Activated T-helper 9 cell treated with anti-CD3 and anti-CD28 coated beads, Interleukin-2, amount 50 U/mL, for 16 hours (primary cell): ENCODE measurements at places on chromosomes 4 and X.

GRCh38 chr4:14916554-14917297, 85.6 kb upstream of the CPEB2 start:
- DNase-seq: no peak

DNA sequence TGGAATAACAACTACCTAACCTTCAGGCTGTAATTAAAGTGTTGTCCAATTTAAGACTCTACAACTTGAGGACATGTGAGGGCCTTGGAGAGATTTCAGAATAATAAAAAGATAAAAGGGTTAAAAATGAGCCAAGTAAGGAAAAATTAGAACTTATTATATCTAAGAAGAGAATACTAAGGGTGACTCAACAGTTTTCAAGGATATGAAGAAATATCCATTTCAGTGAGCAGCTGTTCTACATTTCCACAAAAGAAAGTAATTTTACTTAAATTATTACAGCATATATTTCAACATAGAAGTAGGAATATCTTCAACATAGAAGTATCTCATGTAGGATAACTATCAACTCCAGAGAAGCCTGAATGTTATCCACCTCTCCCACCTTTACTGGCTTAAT, 11.3 kb downstream of the SNX12 start:
- DNase-seq: no peak

GRCh38 chrX:568311-568710, 62.3 kb upstream of the SHOX start:
- no peak for DNase-seq

DNA sequence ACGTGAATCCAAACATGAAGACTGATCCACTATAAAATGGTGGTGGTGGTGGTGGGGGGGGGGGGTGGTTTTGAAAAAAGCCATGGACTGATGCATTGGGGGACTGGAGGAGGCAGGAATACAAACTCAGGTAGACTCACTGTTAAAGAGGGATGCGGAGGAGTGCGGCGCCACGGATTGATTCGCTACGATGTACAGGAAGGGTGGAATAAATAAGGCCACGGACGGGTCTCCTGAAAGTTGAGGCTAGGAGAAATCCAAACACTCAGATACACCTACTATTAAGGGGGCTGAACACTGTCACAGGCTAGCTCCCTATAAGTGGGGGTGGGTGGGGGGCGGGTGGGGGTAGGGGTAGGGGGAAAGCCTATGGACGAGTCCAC, 591 bp downstream of the ELK1 start:
- no peak for DNase-seq

DNA sequence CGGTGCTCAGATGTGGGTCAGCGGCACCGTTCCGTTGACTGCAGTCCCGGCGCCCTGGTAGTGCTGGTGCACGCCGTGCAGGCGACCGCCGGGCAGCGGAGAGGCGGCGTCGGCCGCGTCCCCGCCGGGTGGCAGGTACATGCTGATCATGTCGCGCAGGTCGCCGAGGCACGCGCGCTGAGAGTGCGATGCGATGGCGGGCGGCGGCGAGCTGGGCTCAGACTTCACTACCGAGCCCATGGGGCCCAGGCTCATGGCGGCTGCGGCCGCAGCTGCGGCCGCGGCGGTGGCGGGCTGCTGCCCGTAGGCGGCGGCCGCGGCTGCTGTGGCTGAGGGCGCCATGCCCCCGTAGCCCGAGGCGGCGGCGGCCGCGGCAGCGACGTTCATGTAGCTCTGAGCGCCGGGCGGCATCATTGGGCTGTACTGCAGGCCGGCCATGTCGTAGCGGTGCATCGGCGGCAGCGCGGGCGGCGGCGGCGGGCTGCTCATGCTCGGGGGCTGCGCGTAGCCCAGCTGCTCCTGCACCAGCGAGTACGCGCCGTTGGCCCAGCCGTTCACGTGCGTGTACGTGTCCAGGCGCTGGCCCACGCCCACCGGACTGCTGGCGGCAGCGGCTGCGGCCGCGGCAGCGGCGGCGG, 1.0 kb downstream of the SOX3 start:
- DNase-seq: no peak

DNA sequence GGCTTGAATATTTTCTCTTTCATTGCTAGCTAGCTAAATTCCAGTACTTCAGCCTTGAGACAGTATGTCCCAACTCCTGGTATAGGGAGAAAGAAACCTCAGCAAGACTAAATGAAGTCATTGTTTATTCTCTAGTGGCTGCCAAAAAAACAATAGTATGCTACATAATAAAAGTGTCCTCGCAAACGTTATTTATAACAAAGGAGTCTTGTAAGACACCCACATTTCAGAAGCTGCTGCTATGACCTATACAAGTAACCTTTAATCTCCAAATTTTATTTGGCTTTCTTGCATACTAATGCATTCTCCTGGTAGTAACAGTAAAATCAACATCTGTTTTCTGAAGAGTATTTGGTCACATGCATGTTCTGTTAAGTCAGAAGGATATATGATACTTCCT, 28.8 kb downstream of the NEK1 start:
- DNase-seq: no peak

DNA sequence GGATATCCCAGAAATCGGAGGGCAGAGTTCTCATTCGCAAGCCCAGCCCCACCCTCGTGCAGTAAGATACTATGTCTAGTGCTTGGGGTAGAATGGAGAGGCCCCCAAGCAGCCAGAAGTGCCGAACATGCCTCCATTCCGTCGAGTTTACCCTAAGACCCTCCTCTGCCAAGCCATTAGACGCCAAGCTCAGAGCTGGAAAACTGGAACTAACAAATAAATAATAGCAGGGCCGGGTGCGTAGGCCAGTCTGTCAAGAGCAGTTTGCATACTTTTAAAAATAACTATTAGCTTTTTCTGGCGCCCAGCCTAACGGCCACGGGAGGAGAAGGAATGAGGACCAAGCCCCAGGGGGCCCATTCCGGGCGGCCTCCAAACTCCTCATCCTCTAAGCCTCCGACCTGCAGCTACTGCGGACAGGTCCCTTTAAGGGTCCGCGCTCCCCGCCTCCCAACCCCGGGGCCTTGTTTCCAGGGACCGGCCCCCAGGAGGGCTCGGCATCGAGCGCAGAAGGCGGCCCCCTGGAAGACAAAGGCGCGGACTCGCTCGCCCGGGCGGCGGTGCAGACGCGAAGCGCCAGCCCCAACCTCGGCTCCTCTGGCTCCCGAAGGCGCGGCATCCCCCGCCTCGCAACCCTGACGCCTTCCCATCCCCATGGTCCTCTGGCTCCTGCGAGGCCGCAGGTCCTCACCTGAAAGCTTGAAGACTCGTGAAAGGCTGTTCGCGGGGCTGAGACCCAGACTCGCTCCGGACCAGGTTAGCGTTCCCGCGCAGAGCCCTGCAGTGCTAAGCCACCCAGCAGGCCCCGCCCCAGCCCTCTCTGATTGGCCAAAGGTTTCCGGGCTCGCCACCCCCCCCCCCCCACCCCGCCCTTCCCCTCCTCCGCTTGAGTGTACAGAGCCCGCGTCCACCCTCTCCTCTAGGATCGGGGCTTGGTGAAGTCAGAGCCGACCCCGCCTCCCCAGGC, at the start of gene TMSB15A:
Gene TMSB15A, minus strand, starts transcription at position 765 of the 967 bp plus-strand sequence.
- DNase-seq: peak; percentile 24

GRCh38 chrX:118975831-118976598, 1.6 kb downstream of the LONRF3 start:
- DNase-seq: peak; percentile 62

DNA sequence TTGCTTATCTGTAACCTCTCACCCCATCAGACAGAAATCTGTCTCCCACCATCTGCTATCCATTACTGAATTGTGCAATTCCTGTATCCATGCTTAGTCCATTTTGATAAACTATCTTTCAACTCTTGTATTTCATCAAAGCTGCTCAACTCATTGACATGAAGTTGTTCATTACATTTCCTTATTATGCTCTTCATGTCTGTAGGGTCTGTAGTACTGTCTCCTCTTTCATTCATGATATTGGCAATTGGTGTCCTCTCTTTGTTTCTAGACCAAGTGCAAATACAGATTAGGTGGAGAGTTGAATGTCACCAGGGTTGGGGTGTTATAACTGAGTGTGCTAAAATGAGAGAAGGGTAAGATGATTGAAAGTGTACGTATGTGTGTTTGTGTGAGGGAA, 69.2 kb upstream of the ADRA2C start:
- DNase-seq: no peak

GRCh38 chrX:329291-329910, 10.8 kb upstream of the GTPBP6 start:
- no peak for DNase-seq

DNA sequence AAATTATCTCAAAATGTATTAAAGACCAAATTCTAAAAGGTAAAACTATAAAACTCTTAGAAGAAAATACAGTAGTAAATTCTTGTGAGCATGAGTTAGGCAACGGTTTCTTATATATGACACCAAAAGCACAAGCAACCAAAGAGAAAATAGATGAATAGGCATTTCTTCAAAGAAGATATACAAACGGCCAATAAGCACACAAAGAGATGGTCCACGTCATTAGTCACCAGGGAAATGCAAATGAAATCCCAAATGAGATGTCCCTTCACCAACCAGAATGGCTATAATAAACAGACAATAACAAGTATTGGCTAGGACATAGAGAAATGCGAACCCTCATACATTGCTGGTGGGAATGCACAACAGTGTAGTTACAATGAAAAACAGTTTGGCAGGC, 44.6 kb downstream of the RAB33A start:
- no peak for DNase-seq

DNA sequence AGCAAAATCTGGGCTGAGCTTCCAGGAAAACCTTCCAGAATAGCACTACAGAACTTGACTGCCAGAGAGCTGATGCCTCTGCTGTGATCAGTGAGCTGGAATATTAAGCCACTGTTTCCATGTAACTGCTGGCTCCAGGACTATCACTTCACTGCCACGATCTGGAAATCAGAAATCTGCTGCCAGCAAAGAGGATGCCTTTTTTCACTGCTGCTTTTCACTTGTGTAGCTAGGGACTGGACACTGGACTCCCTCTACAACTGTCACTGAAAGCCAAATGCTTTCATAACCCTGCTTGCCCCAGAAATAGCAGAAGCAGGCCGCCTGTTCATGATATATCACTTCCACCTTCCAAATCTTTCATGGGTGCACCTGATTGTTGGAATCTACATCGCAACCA, 9.4 kb upstream of the AP1S2 start:
- no peak for DNase-seq

DNA sequence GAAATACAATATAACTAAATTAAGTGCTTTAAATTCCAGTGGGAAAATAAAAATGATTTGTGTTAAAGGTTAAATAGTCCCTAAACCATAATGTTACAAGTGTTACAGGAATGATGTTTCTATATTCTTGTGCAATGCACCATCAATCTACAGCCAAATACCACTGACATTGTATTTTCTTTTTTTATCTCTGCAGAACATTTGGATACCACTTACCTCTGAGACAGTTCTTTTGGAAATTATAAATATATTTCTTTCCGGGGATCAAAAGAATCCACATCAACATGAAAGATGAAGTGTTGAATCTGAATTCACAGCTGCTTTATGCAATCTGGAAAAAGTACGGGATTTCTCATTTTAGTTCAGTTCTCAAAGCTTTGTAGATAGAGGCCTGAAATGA, 518.3 kb upstream of the AGA start:
- DNase-seq: no peak

DNA sequence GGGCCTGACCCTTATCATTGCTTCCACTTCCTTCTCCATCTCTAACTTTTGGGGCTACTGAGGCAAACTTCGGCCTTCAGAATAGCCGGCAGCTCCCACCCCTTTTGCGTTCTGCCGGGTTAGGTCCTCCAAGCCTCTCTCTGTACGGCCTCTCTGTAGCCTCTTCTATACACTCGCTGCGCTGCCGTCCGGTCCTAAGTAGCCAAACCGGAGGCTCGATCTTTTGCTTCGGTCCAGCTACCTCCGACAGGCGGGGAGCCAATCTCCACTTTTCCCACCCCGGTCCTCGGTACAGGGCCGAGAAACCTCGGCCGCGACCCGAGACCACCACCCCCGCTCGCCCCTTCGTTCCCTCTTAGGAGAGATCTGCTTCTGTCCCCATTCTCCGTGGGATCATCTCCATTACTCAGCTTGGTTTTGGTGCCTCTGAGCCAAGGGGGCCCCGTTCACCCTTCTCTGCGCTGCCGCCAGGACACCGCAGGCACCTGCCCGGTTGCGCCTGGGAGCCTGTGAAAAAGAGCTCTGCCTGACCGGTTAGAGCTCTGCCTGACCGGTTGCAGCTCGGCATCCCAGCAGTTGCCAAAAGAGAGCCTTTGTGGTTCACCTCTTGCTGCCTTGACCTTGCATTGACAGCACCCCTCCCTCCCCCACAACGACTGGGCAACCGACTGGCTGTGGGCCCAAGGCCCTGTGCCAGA, 1.0 kb upstream of the HTR2C start:
- DNase-seq: no peak

GRCh38 chr4:154455111-154455510, 36.5 kb downstream of the DCHS2 start:
- no peak for DNase-seq

GRCh38 chr4:135371137-135371536, 1169.5 kb upstream of the PABPC4L start:
- no peak for DNase-seq

DNA sequence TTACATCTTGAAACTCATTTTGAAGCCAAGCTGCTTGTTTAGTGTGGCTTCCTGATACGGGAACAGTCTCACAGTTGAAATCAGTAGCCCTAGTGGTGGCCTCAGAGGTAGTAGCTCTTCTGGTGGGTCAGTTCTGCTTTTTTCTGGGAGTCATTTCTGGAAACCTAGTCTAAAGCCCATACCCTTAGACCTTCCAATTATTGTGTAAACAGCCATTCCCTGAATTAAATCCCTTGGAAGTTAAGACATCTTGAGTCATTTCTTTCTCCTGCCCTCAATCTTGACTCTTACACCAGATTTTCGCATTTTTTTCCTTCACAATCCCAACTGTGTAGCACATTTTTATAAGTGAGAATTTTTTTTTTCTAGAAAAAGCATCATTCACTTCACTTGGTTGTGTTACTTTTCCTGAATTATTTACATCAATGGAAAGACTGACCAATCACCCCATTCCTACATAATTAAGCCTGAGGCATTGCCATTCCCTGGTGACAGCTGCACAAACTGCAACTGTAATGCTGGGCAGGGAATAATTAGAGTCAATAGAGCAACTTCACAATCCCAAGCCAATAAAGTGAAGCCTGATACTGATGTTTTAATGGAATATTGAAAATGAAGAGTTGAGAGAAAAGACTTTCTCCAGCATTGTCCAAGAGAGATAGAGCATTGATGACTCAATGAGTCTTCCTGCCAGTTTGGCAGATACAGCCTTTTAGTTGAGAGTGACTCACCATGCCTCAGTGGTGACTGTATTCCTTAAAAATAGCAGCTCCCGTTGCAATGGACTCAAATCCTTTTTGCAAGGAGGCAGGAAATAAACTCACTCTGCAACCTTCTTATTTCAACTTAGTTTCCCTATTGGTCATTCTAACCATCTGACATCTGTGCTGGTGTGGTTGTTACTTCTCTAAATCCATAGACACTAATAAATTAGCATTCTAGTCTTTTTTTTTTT, 13.0 kb upstream of the SEPSECS start:
- no peak for DNase-seq

DNA sequence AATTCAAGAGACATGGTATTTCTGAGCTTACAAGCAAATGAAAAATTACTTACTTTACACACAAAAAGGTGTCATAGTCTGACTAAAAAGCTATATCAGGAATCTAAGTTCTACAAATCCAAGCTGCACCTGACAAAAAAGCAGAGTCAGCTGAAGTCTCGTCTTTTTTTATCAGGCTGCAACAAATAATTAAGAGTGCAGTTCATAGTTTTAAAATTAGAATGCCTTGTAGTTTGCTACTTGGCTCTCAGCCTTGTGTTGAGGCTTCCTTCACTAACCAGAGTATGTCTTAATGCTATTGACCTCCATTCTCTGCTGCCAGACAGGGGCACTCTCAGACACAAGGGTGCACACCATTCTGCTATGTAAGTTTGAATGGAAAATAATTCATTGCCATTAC, 940.7 kb downstream of the PCDH7 start:
- no peak for DNase-seq
